ENCODE measurements at places on chromosomes 5 and 9. TPM values are rescaled to one million over a fixed set of nuclear protein-coding genes. Genes with fewer than 3 reads are reported as not detected.
A peak's percentile ranks its signal among the peaks of the same experiment; 100 is the strongest.

GRCh38 chr5:142720641-142721271, 34.9 kb upstream of the FGF1 start:
- no peak for DNase-seq
- no peaks in the 10 kb centered on the region for H3K36me3 ChIP-seq
- H3K27ac ChIP-seq = no peak overlapping the region
- H3K27me3 ChIP-seq = no peaks in the 10 kb centered on the region
- H3K4me1 ChIP-seq = peaks cover 20% of the 10 kb centered on the region
- H3K4me3 ChIP-seq = no peak overlapping the region

DNA sequence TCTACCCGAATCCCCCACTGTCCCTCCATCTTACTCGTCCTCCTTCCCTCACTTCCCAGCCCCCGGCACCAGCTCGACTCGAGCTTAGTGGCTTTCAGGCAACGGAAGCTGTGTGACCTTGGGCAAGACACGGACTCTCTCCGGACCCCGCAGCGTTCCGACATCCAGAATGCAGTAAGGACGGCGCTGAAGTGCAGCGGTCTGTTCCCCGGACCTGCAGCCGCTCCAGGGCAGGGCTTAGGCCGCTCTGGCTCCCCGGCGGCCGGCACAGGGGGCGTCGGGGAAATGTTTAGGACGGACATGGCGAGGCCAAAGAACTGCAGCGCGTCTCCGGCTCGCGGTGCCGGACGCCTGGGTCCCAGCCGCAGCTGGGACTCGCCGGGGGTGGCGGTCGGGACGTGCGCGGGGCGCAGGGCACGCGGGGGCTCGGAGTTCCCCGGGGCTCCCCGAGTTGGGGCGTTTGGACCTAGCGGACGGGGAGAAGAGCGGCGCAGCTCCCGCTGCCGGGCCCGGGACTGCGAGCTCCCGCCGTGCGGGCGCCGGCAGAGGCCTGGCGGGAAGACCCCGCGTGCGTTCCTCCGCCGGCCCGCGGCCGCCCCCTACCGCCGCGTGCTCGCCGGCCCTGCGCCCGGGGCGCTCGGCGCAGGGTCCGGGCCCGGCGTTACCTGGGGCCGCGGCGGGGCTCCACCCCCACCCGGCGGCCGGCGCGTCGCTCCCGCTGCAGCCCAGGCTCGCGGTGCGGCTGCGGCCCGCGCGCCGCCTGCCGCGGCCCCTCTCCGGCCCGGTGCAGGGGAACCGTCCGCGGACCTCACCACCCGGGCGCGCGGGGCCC, 5.6 kb upstream of the RNF44 start:
- H3K36me3 ChIP-seq = no peaks in the 10 kb centered on the region
- peak; percentile 90 for DNase-seq
- no peaks in the 10 kb centered on the region for H3K27me3 ChIP-seq
- H3K27ac ChIP-seq = peak overlapping the region; percentile 84

GRCh38 chr9:18837402-18837801, 195.6 kb downstream of the SAXO1 start:
- no peaks in the 10 kb centered on the region for H3K27me3 ChIP-seq
- DNase-seq = no peak
- H3K4me1 ChIP-seq = no peaks in the 10 kb centered on the region
- no peak overlapping the region for H3K4me3 ChIP-seq
- no peaks in the 10 kb centered on the region for H3K36me3 ChIP-seq

GDA gene
- not detected for total RNA-seq

DNA sequence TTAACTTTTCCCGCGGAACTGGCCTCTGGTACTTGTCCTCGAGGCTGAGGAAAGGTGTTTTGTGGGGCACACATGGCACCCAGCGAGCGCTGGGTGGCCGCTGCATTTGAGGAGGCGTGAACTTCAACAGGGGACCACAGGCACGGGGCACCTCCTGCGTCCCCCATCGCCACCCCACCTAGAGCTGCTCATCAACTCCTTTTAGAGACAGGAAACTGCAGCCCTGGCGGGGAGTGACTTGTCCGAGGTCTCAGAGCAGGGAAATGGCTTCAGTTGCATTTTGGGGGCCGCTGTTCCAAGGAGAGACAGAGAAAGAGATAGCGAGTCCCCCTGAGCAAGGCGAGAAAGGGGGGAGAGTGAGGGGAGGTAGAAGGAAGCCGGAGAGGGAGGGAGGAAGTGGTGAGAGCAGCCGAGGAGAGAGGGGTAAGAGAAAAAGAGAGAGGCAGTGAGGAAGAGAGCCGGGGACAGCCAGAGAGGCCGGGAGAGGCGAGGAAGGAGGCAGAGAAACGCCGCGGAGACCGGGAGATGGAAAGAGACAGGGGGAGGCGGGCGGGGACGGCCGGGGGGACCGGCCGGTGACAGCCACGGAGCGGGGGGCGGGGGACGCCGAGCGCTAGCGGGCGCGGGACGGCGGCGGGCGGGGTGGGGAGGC, 12.5 kb upstream of the LHX2 start:
- H3K27ac ChIP-seq = no peak overlapping the region
- peaks cover 21% of the 10 kb centered on the region for H3K27me3 ChIP-seq
- H3K36me3 ChIP-seq = no peaks in the 10 kb centered on the region
- peaks cover 22% of the 10 kb centered on the region for H3K4me1 ChIP-seq

GRXCR2 gene
- total RNA-seq = not detected
